Bone marrow (tissue), 2 donors: ENCODE measurements at places on chromosomes 6 and 20.

DNA sequence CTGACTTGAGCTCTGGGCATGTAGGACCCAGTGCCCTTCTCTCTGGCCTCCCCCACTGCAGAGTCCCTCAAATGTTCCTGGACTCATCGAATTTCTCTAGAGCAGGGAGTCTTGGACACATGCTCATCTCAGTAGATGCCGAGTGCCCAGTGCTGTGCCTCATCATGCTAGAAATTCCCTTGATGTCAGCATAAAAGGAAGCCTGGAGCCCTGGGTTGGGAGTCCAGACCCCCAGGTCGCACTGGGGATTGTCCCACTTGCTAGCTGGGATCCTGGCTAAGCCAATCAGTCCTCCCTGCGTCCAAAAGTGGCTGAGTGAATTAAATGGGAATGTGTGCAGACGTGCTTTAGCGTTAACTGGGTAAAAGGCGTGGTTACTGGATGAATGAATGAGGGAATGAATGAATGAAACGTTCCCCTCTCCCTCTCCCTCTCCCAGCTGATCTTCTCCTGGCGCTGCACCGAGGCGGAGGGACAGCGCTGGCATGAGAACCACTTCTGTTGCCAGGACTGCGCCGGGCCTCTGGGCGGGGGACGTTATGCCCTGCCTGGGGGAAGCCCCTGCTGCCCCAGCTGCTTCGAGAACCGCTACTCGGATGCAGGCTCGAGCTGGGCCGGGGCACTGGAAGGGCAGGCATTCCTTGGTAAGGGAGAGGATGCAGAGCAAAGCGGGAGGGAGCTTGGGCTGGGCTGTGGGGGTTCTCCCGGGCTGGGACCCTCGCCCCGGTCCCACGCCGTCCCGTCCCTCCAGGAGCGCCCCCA, 1.6 kb upstream of the TOMM6 start:
- DNase-seq = no peak

- DNase-seq = no peak
These were observed 238.8 kb upstream of the SLC35B3 start for GRCh38 chr6:8674126-8674525.

- DNase-seq = no peak
These were observed 46.0 kb downstream of the CPXM1 start for GRCh38 chr20:2754424-2754823.

DNA sequence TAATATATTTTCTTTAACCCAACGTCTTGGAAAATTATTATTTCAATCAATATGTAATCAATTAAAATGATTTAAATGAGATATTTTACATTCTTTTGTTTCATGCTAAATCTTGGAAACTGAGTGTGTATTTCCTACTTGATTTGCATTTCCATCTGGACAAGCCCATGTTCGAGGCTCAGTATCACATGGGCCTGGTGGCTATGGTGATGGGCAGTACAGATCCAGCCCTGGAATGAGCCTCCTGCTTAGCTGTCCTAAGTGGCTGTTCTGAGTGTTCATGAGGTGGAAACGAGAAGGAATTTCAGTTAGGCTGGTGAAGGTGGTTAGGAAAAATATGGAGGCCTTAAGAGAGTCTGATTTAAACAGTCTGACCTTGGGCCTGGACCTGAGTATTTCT, 73.0 kb upstream of the ATXN1 start:
- DNase-seq = no peak

DNA sequence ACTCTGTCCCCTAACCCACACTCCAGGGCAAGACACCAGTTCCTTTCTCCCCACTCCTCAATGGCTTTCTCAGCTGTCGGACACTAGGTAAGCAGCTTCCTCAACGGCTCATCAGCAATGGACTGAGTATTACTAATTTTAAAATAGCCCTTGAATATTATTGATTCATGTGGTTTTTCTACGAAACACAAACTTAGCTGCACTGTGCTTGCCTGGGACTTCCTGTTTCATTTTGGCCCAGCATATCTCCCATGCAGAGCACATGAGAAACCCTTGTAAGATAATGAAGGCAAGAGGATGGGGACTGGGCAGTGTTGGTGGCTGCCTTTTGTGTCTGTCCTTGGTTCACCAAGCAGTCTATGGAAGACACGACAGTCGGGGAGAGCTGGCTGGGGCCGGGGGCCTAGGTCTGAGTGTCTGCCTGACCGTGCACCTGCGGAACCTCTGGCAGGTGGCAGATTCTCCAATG, 48.9 kb downstream of the RNASET2 start:
- DNase-seq = no peak

- no peak for DNase-seq
These were observed 21.2 kb downstream of the MKKS start for GRCh38 chr20:10412591-10413408.

DNA sequence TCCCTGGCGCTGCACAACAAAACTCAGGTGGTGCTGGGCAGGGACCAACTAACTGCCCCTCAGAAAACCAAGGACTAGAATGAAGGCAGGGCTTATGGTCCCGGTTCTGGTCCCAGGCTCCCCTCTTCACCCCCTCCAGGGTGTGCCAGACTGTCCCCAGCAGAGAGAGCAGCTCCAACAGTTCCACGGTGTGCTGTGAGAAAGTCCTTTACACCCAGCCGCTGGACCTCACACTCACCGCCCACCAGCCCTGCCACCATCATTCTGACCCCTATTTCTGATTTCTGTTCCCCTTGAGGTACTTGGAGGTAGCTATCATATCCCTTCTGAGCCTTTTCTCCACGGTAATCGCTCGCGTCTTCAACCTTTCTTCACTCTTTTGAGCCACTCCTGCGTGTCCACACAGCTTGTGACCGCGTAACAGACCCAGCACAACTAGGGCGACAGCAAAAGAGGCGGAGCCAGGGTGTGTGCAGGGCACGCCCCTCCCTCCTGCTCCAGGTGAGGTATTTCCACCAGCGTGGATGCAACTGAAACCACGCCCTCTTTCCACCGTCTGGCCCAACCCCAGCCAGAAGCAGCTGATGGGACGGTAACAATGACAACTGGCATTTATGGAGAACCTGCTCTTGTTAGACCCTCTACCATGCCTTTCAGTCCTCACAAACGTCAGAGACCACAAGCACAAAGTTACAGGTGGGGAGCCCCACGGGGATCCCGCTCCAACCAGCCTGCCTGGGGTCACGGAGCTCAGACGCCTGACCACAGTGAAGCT, 2.3 kb downstream of the PXDC1 start:
- DNase-seq = no peak

- DNase-seq = no peak
These were observed 171.3 kb downstream of the ANKRD60 start for GRCh38 chr20:58056921-58057686.

DNA sequence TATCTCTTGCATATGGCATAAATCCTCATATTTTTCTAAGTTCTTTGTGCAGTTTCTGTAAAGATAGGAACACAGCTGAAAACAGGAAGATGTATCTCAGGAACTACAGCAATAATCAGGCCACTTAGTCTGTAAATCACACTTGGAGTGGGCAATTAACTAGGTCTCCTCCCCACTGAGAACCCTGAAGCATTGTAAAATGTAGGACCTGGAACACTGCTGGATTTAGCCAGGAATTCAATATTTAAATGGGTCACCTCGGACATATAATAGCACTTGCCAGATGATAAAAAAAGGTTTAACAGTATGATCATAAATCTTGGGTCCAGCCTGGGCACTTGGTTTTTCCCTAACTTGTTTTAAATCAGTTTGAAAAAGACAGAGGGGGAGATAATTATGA, 155.0 kb downstream of the GRM1 start:
- DNase-seq = no peak
